ENCODE measurements at places on chromosomes 6 and 20. TPM values are rescaled to one million over a fixed set of nuclear protein-coding genes. Genes with fewer than 3 reads are reported as not detected.

Gene STMN3
- total RNA-seq, result 11.6 TPM

Gene IMPG1
- not detected for total RNA-seq

Gene AKAP12
- 15.4 TPM for total RNA-seq

Gene MAP3K4
- 27.6 TPM for total RNA-seq

Gene EPPIN
- not detected for total RNA-seq

Gene ZFP57
- 4.8 TPM for total RNA-seq

Gene CPNE5
- not detected for total RNA-seq

Gene NQO2
- 34.0 TPM for total RNA-seq

Gene IDH3B
- 121 TPM for total RNA-seq

Gene CCN6
- total RNA-seq, result 2.9 TPM

Gene DUSP15
- not detected for total RNA-seq

Gene CDH26
- 1.7 TPM for total RNA-seq

Gene GTSF1L
- total RNA-seq, result not detected

Gene INSM1
- total RNA-seq, result 0.19 TPM

Gene OR5V1
- total RNA-seq, result not detected

DNA sequence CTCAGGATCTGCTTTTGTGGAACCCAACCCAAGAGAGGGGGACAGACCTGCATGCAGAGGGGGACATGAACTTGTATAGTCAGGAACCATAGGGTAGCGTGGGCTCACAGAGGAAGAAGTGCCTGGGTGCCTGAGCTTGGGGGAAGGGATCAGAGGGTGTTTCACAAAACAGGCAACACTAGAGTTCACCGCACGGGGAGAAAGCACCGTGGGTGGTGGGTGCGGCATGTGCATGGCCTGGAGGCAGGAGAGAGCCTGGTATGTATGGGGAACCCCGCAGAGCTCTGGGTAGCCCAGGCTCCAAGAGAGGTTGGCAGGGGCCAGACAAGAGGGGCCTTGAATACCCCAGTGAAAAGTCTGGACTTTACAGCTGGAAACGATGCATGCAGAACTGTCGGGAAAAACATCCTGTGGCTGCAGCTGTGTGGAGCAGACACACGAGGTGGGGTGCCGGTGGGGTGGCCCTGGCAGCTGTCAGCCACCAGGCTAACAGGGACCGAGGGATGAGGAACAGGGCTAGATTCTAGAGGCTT is 6.7 kb upstream of the EMILIN3 start:
- DNase-seq, result no peak

GRCh38 chr6:21856844-21857243 is 263.3 kb downstream of the SOX4 start:
- DNase-seq, result no peak

- DNase-seq, result no peak
Observed at GRCh38 chr6:31498748-31499147, 803 bp downstream of the MICB start.

DNA sequence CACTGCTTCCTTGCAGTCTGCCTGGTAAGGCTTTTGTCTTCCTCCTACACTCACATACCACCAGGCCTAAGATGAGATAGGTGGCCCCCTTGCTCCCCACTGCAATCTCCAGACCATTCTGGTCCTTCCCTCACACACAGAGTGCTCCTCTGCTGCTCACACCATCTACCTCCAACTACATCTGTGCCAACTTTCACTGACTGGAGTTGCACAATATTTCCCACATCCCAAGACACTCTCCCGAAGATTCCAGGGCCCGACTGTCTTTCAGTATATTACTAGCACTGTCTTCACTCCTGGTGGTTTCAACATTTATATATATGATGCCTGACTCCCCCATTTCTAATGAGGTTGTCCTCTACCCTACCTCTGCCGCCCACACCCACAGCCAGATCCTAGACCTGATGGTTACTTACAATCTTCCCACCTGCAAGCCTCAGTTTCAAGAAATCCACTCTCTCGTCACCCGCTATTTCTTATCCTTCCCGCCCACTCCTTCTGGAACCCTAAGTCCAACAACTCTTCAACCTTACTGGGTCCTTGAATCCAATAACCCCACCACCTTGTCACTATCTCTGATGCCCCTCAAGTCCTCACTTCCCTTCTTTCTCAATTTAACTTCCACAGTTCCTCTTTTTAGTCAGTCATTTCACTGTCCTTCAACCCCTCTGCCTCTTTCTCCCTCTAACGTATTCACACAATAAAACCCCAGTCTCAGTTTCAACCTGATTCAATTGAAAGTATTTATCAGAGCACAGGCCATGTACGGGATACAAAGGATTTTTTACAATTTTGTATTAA is 21.6 kb downstream of the RALGAPA2 start:
- DNase-seq, result no peak

GRCh38 chr20:56429502-56429901 is 17.4 kb downstream of the CASS4 start:
- no peak for DNase-seq

DNA sequence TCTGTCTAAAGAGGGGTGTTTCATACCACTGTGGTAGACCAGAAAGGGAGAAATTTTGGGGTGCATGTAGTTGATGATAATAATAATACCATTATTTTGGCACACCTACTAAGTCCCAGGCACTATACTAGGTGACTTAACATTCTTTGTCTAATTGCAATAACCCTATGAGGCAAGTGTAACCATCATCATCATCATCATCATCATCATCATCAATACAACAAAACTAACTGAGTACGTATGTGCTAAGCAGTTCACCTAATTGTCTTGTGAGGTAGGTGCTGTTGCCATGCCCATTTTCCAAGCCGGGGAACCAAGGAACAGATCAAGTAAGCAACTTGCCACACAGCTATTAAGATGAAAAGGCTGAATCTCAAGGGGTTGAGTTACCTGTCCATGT is 2.6 kb upstream of the PACSIN1 start:
- no peak for DNase-seq

GRCh38 chr6:4162370-4162769 is 27.0 kb upstream of the ECI2 start:
- no peak for DNase-seq

- DNase-seq, result no peak
Observed at GRCh38 chr6:152573762-152574161, 63.4 kb downstream of the SYNE1 start.

GRCh38 chr6:20879526-20879925 is 345.3 kb downstream of the CDKAL1 start:
- no peak for DNase-seq

- no peak for DNase-seq
Observed at GRCh38 chr6:12654514-12654913, 62.1 kb upstream of the PHACTR1 start.

GRCh38 chr20:62717933-62718332 is 9.3 kb downstream of the NTSR1 start:
- DNase-seq, result no peak

DNA sequence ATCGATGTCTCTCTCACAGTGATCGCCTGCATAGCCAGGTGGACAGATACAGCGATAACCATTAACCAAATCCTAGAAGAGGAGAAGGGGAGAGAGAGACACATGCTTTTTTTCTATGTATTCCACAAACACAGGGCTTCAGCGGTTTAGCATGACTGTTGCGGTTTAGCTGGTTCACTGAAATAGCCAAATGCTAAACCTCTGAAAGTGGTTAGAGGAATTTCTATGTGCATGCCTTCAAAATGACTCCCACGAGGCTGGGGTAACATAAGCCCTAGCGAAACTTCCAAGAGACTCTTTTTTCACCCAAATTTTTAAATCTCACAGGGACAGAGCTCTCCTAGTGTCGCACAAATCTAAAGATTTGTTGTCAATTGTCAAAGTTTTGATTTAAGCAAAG is 25.1 kb downstream of the JAG1 start:
- DNase-seq, result no peak

DNA sequence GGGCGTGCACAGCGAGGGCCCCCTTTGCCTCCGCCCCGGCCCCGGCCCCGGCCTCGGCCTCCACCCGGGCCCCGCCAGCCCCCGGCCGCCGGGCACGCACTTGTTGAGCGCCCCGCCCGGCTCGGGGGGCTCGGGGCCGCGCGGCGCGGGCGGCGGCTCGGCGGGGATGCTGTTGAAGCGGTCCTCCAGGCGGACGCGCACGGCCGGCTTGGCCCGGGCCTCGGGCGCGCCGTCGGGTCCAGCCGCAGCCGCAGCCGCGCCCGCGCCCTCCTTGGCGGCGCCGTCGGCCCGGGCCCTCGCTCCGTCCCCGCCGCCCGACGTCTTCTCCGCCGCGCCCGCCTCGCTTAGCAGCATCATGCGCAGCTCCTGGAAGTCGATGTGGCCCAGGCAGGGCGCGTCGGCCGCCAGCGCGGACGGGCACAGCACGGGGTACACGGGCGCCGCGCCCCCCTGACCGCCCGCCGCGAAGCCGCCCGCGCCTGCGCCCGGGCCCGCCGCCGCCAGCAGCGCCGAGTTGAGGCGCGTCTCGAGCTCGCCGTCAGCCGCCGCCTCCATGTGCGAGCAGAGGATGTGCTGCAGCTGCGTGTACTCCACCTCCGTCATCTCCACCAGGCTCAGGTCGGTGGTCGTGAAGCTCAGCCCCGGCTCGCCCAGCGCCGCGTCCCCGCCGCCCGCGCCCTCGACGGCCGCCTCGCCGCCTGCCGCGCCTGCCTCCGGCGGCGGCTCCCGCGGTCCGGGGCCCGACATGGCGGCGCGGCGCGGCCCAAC is 514 bp downstream of the TCFL5 start:
- no peak for DNase-seq

- DNase-seq, result no peak
Observed at GRCh38 chr6:13617066-13617465, 1.9 kb downstream of the NOL7 start.

DNA sequence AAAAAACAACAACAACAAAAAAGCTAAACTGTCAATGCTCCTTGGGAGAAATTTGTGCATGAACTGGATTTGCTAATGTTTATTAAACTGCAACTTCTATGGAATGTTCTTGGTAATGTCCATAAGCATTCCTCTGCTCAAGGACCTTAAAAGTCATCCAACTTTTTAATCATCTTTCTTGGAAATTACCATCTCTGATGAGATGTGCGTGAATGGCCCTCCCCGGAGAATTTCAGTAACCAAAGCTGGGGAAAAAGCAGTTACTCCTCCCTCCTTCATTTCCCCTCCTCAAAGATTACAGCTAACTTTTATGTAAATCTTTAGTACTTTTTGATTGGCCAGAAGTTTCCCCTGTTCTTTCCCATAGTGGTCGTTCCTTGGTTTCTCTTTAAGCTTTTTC is 5.2 kb downstream of the TBCC start:
- DNase-seq, result no peak

DNA sequence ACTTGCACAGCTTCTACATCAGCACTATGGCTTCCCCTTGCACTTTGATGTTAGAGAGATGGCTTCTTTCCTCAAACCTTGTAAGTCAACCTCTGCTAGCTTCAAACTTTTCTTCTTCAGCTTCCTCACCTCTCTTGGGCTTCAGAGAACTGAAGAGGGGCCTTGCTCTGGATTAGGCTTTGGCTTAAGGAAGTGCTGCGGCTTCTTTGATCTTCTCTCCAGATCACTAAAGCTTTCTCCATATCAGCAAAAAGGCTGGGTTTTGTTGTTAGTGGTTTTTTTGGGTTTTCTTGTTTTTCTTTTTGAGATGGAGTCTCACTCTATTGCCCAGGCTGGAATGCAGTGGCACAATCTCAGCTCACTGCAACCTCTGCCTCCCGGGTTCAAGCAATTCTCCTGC is 24.0 kb downstream of the CDK5RAP1 start:
- DNase-seq, result no peak

DNA sequence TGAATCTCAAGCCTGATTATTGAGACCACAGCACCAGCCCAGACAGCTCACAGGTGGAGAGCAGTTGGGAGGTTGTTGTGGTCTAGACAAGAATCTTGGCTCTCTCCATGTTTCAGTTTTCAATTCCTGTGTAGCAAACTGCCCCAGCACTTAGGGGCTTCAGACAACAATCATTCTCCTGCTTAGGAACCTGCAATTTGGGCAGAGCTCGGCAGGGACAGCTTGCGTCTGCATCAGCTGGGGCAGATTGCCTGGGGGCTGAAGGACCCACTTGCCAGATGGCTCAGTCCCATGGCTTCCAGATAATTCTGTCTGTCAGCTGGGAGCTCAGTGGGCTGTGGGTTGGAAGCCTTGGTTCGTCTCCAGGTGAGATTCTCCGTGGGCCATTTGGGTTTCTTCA is 6.9 kb downstream of the TGM6 start:
- DNase-seq, result peak; percentile 52

DNA sequence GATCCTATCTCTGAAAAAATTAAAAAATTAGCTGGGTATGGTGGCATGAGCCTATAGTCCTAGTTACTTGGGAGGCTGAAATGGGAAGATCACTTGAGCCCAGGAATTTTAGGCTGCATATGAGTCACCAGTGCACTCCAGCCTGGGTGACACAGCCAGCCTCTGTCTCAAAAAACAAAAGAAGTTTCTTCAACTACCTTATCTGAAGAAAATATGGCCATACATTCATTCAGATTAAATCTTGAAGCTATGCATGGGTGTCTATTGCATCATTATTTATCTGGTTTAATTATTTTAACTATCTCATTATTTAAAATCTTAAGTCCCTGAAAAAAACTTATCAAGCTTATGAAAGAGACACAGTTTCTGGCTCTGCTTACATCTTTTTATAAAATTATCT is 204.1 kb downstream of the SIM1 start:
- no peak for DNase-seq

- DNase-seq, result no peak
Observed at GRCh38 chr6:107870381-107870780, 46.3 kb upstream of the SCML4 start.

- no peak for DNase-seq
Observed at GRCh38 chr6:105566503-105566902, 163.6 kb upstream of the PREP start.

GRCh38 chr6:115443825-115444478 is 616.7 kb downstream of the FRK start:
- no peak for DNase-seq

- DNase-seq, result no peak
Observed at GRCh38 chr6:9985481-9985880, 429.4 kb downstream of the TFAP2A start.
